PC-9 (cell line): ENCODE measurements at places on chromosomes 4 and X.

DNA sequence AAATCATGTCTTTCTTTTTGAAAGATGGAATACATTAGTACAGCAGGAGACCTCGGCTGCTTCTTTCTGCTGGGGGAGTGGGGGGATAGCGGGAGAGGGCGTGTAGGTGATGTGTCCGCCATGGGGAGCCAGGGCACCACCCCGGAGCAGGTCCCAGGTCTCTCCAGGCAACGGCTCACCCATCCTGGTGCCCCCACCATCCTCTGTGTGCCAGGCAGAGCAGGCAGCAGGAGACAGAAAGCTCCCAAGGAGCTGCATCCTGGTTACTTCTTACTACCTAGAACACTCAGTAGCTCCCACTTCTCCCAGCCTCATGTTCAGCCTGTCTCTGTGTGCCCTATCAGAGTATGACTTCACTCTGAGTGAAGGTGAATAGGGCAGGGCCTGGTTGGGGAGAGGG lies 23.6 kb downstream of the TNIP2 start:
- H3K4me3 ChIP-seq, result no peak overlapping the region
- DNase-seq, result no peak
- H3K36me3 ChIP-seq, result no peaks in the 10 kb centered on the region
- H3K27ac ChIP-seq, result no peak overlapping the region
- H3K4me1 ChIP-seq, result no peaks in the 10 kb centered on the region

GRCh38 chr4:115944146-115944905 lies 830.9 kb upstream of the NDST4 start:
- no peak for DNase-seq
- no peak overlapping the region for H3K4me3 ChIP-seq
- H3K36me3 ChIP-seq, result no peaks in the 10 kb centered on the region

- peaks cover 34% of the 10 kb centered on the region for H3K27me3 ChIP-seq
- H3K27ac ChIP-seq, result no peak overlapping the region
- H3K36me3 ChIP-seq, result no peaks in the 10 kb centered on the region
- DNase-seq, result peak; percentile 26
These were observed 1.1 kb downstream of the FGFR3 start for GRCh38 chr4:1793940-1794808.

DNA sequence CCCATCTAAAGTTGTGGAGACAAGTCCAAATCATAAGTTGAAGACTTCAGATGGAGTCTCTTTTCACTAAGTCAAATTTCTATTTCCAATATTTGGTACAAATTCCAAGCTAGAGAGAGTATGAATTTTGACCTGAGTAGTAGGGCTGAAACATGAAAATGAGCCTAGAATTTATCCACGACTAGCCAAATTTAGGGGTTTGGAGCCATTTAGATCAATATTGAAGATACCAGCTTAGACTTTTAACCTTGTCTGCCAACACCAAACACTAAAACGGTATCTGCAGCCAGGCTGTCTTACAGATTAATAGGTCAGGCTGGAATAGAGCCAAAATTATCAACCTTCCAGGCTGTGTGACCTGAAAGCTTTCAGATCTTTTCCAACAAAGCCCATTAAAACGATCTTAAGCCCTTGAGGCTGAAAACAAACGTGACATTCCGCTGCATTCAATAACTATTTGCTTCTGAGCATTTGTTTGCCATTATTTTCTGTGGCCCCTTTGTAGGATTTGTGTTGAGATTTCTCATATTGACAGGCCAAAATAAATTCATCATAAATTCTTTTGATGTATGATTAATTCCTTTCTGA lies 268.7 kb upstream of the DKK2 start:
- H3K4me3 ChIP-seq, result no peak overlapping the region
- no peaks in the 10 kb centered on the region for H3K36me3 ChIP-seq
- no peaks in the 10 kb centered on the region for H3K4me1 ChIP-seq
- no peak for DNase-seq
- no peak overlapping the region for H3K27ac ChIP-seq

DNA sequence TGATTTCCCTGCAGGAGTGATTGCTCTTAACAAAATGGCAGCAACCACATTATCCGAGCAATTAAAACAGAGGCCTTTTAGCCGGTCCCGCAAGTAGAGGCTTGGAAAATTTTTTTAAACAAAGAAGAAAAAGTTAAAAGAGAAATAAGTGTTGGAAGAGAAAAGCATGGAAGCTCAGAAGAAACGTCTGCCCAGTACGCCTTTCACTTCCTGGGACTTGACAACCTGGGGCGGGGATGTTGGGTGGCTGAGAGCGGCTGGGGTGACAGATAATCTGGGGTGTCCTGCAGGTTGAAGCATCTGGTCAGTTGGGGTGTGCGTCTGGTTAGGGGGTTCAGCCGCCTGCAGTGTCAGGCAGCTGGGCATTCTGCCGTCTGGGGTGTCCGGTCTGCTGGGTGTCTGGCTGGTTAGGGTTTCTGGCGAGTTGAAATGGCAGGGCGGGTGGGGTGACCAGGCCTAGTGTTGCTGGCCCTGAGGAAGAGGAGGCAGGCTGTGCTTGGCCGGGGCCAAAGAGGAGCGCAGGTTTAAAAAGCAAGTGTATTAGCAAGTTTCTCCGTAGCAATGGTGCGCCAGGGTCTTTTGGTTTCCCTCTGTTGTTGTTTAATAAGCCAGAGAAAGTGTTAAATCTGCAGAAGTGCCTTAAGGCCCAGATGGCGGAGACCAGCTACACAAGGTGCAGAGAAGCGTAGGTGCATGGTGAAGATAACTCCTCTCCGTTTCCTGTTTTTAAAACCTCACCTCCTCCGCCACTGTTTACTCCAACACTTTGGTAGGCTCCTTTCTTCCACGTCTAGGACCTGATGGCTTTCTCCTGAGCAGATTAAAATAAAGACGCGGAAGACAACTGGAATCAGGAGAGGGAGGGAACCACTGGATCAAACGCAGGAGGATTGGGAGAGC lies 5.6 kb downstream of the HAND2 start:
- DNase-seq, result no peak
- H3K36me3 ChIP-seq, result no peaks in the 10 kb centered on the region
- no peak overlapping the region for H3K4me3 ChIP-seq
- H3K4me1 ChIP-seq, result no peaks in the 10 kb centered on the region

DNA sequence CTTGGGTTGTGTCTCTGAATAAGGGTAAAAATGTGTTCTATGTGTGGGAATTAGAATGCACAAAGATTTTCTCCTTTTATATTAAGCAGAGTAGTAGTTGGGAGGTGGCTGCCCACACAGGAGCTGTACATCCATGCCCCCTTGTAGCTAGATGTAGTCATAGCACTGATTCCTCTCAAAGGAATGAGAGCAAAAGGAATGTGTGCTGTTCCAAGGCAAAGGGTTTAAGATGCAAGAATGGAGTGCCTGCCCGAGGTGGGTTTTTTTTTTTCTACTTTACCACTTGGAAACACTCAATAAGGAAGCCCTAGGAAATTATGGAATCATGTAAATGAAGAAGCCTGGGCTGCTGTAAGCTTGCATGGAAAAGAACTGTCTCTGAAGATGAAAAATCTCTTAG lies 2183.2 kb upstream of the AGA start:
- H3K4me1 ChIP-seq, result no peaks in the 10 kb centered on the region
- no peaks in the 10 kb centered on the region for H3K36me3 ChIP-seq
- DNase-seq, result peak; percentile 2
- H3K27ac ChIP-seq, result no peak overlapping the region
- H3K27me3 ChIP-seq, result no peaks in the 10 kb centered on the region

GRCh38 chr4:40258627-40259026 lies 61.8 kb downstream of the RHOH start:
- no peaks in the 10 kb centered on the region for H3K36me3 ChIP-seq
- H3K27me3 ChIP-seq, result no peaks in the 10 kb centered on the region
- no peak overlapping the region for H3K4me3 ChIP-seq
- DNase-seq, result no peak

DNA sequence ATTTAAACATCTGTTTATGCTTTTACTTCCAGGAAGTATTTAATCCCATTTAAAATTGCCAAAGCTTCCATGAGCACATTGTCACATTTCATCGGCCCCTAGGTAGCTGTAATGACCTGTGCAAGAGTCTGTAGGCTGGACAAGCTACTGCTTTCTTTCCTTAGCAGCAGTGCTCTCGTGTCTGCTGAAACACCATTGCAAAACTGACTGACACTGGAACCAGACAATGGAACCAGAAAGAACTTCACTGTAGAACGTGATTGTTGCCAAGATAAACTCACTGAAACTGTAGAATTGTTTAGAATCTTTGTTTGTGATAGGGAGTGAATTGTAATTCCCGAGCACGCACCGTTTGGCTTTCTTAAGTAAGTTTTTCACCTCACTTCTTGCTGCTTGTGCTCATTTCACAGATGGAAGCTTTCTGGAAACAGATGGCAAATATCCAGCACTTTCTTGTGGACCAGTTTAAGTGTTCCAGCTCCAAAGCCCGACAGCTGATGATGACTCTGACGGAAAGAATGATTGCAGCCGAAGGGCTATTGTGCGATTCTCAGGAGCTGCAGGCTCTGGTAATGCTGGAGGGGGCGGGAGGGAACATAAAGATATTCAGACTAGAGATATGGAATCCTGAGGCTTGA lies 36.9 kb downstream of the EVC start:
- no peaks in the 10 kb centered on the region for H3K4me1 ChIP-seq
- H3K27ac ChIP-seq, result no peak overlapping the region
- no peaks in the 10 kb centered on the region for H3K36me3 ChIP-seq
- DNase-seq, result no peak
